ENCODE measurements at places on chromosomes 5 and 9.

DNA sequence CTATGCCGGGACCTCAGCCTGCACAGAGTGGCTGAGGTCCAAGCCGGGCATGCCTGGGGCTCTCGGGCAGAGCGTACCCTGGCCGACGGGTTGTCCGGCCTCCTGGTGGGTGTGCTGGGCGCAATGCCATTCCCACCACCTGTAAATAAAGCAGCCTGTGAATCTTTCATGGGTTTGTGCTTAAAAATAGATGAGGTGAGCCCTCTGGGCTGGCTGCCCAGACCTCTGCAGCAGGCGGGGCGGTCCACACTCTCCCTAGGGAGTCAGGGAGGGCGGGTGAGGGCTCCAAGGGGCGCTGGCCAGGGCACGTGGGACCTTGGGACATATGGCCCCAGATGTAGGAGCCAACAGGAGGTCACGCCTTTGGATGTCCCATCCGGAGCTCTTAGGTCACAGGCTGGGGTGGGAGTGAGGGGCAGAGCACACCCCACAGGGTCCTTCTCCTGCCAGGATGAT lies 3.6 kb upstream of the AGPAT2 start:
- no peak for DNase-seq

DNA sequence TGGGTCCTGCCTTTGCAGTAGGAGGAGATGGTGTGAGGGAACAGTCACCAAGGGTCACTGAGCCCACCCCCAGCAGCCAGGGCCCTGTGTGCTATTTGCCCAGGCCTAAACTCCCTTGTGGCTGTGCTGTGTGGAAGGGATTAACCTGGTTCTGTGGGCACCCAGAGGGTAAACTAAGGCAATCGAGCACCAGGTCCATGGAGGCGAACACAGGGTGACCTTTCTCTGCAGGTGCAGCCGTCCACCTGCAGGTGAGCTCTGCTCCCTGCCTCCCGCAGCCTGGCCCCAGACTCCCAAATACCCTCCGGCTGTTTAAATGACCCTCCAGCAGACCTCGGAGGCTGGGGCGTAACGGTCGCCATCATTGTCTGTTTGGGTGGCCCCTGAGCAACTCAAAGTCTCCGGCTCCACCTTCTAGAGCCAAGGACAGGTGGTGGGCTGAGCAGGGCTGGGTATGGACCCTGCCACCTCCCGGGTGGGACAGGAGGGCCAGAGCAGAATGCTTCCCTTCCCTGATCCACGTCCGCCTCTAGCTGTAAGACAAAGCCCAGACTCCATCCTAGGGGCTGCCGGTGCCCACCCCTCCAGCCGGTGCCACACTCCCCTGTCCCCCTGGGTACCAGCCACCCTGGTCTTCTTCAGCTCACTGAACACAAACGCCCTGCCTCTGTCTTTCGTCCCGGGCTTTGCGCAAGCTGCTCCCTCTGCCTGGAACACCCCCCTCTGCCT lies 34.1 kb upstream of the FIBCD1 start:
- no peak for DNase-seq

GRCh38 chr9:13939134-13939533 lies 374.8 kb downstream of the NFIB start:
- DNase-seq: no peak

DNA sequence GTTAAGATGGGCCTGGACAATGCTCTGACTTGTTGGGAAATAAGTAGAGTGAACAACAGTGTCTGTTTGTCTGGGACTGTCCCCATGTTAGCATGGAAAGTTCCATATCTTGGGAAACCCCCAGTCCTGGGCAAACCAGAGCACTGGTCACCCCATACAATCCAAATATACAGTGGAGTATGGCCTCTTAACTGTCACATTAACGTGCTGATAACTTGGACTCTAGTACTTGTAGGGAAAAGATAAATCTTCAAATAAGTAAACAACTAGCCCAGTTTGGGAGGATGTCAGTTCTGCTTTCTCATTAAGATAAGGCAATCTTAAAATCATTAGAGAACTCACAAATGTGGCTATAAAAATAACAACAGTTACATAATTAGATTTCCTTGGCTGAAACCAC lies 47.6 kb upstream of the JAK2 start:
- DNase-seq: no peak

GRCh38 chr5:54634089-54634488 lies 116.5 kb downstream of the SNX18 start:
- DNase-seq: no peak

DNA sequence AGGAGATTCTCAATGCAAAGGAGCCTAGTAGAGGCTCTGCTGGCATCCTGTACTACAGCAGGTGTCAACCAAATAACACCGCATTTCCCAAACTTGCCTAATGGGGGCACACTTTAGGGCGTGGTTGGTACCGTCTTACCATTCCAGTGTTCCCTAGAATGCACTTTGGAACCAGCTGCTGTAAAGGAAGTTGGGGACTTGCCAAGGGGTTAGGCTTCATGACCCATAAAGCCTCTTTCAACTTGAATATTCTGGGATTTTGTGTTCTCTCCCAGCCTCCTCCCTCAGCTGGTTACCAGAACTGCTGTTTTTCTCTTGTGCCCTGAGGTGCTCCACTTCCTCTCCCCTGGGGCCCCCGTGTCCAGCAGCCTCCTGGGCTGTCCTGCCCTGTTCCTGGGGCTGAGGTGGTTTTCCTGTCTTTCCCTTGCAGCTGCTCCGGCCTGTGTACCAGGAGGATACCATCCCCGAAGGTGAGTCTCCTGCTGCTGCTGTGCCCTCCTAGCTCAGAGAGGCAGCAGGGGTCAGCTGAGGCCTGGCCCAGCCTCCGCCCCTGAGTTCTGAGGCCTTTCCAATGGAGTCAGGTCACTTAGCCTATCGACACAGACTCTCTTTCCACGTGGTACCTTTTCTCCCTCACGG lies 44.7 kb downstream of the RGS3 start:
- DNase-seq: no peak

- no peak for DNase-seq
These were observed 20.2 kb upstream of the NREP start for GRCh38 chr5:111776913-111777781.

DNA sequence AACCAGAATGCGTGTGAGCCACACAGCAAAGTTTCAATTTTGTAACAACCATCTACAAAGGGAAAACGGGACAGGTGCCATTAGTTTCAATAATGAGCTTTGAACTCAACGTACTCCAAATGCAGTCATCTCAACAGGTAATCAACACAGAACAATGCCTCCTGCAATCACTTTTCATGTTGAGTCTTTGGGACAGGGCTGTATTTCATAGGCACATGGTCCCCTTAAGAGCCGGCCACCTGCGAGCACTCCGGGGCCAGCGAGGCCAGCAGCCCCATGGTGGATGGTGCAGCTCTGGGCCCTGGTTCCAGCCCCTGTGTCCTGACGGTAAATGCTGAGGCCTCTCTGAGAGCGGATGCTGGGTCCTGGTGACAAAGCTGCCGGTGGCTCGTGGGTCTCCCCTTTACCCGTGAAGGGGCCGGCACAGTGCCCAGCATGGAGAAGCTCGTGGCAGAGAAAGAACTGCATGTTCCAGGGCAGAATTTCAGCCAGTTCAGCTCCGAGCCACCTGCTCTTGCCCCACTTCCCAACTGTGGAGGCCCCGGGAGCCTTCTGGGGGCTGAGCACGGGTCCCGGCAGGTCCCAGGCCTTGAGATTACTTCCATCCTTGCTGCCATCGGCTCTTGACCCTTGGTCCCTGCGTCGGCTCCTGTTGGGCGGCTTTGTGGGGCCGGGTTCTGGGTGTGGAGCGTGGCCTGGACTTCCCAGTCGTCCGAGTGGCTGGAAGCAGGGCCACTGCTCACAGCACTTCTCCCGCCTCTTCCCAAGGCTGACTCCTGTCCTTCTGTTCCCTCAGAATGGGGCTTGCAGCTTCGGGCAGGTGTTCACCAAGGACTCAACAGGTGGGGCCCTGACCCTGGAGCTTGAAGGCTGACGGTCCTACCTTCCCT lies 26.1 kb upstream of the RNU6ATAC start:
- DNase-seq: no peak

- peak; percentile 18 for DNase-seq
These were observed 231.4 kb downstream of the PDE4D start for GRCh38 chr5:59661954-59662615.

- no peak for DNase-seq
These were observed 28.8 kb upstream of the TNFAIP8 start for GRCh38 chr5:119327018-119327417.

GRCh38 chr9:92141144-92142129 lies 26.2 kb upstream of the SPTLC1 start:
- DNase-seq: peak; percentile 21

GRCh38 chr5:140372971-140373487 lies 13.0 kb downstream of the SLC4A9 start:
- peak; percentile 29 for DNase-seq

DNA sequence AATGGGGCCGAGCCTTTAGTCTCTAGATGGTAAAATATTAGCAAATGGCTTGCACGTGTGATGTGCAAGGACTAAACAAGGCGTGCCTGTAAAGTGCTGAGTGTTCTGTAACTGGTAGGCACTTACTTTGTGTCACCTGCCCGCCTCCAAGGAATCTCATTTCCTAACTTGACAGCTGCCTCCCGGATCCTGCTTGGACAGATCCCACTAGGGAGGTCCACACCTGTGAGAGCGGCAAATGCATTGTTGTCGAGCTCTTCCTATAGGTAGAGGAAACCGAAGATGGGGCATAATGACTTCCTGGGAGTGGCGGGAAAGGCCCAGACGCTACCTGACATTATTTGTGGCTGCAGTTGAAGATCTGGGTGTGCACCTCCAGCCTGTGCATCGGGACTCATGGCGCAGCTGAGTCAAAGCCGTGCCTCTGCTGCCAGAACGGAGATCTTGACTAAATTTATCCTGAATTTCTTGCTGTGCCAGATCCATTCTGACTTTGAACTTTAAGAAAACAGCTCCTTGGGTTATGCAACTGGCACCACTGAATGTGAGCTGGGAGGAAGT lies 79.8 kb downstream of the TENT4A start:
- no peak for DNase-seq

- peak; percentile 36 for DNase-seq
These were observed 351.1 kb upstream of the RIOK2 start for GRCh38 chr5:97534166-97534565.

DNA sequence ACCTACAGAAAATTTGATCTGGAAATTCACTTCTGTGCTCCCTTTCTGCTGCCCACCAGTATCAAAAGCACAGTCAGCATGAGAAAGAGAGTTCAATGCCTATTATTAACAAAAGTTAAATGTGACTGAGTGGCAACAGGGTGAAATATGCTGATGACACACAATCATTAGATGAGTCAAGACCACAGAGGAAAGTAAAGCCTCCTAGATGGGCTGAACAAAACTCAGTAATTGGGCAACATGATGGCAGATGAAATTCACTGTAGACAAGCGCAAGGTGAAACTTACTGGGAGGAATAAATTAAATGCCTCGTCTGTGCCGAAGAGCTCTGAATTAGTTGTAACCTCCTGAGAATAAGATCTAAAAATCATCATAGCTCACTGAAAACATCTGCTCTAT lies 752.8 kb downstream of the IRX1 start:
- no peak for DNase-seq

DNA sequence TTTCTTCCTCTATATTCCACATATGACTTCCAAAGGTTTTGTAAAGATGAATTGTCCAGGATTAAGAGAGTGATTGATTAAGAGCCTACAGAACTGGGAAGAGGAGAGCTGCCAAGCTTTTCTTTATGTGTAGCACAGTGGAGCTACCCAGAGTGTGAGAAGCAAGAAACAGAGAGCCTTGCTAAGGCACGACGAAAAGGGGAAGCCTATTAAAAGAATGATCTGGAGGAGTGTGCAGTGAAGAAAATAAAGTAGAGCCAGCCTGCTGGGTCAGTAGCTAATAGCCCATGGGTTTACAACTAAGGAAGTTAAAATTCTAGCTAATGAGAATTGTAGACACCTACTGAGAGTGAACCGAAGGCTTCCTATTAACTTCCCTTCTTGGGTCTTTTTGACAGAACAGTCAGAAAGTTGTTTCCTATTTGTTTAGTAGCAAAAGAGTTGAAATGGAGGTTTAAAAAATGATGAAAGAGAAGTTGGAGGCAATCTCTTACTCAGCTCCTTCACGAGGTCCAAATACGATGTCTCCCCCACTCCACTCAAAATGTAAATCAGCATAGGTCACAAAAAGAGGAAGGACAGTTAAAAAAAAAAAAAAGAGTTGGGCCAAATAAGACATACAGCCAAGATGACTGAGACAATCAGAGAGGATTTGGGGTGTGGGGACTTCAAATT lies 957 bp upstream of the PRR16 start:
- no peak for DNase-seq

GRCh38 chr5:33685873-33686755 lies 205.7 kb downstream of the ADAMTS12 start:
- no peak for DNase-seq

GRCh38 chr5:73998489-73998888 lies 372.5 kb downstream of the ARHGEF28 start:
- no peak for DNase-seq

- DNase-seq: no peak
These were observed 81.3 kb downstream of the THBS4 start for GRCh38 chr5:80116465-80116864.

GRCh38 chr9:87878989-87879511 lies 3.6 kb upstream of the SPATA31E1 start:
- DNase-seq: no peak

DNA sequence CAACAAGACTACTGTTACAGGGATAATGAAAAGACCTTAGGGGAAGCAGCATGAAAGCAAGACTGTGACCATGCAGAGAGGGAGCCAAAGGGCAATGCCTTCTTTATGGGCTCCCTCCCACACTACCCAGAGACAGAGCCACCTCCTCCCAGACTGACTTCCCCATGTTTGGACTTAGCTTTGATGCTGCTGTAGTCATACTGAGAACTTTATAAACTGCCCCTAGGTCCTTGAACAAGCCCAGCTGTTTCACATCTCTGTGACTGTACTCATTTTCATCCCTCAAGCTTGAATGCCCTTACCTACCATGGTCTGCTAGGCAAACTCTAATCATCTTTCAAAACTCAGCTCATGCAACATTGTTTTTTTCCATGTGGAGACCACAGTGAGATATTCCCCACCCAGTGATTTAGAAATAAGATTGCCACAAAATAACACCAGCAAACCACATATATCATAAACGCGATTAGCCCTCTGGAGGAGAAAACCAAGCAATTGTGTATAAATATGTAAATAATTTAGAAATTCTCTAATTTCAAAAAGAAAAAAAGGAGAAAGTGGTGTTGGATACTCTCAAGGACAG lies 23.4 kb upstream of the FAM169A start:
- no peak for DNase-seq

GRCh38 chr5:108788142-108788541 lies 40.4 kb downstream of the FER start:
- no peak for DNase-seq

- no peak for DNase-seq
These were observed 69.6 kb downstream of the NMUR2 start for GRCh38 chr5:152335461-152335860.

DNA sequence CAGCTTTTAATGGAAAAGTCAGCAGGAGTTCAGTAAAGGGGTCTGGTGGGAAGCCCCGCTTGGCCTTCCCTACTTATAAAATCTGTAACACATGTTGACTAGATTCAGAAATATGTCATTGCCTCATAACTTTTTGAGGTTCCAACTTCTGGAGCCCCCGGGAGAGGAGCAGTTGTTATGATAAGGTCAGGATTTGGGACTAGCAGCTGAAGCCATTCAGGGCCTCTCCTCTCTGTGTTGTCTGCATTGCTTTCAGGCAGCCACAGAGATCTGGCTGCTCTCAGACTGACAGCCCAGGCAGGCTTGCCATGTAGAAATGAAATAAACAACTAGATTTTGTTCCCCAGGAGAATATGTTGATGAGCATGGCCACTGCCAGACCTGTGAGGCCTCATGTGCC lies 167.1 kb downstream of the RFK start:
- DNase-seq: peak; percentile 3

All from NCI-H510A treated with DMSO at 0.1 percent for 48 hours (cell line).